ENCODE measurements at places on chromosomes 6 and 20.

DNA sequence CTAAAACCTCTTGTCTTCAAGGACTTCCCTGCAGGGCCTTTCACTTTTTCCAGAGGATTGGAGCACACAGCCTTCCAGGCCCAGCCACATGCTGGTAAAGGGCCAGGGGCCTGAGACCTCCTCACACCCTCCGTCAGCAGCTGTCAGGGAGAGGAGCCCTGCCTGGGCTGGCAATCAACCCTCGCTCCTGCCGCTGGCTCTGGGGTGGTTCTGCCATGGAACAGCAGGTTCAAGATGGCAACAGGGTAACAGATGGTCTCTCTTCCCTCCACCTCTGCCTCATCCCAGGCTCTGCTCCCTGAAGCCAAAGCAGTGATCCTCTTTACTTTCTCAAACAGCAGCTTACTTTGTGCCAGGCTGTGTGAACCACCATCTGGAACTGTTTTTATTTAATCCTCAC lies 23.8 kb downstream of the PCNA start:
- no peak for DNase-seq

DNA sequence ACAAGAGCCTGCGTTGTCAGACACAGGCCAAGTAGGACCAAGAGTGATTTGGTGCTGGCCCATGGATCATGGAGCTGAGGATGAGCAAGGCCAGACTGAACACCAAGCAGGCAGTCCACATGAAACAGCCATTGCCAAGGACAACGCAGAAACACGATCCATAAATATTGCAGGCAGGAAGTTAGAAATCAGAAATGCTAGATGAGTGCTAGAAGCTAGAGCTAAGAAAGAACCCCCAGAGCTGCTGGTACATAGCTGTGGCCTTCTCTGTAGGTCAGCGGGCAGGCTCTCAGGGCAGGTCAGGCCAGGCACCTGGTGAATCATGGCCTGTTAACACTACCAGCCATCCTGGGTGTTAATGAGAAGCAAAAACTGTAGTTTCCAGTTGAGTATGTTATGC lies 119.7 kb downstream of the ALDH8A1 start:
- no peak for DNase-seq

DNA sequence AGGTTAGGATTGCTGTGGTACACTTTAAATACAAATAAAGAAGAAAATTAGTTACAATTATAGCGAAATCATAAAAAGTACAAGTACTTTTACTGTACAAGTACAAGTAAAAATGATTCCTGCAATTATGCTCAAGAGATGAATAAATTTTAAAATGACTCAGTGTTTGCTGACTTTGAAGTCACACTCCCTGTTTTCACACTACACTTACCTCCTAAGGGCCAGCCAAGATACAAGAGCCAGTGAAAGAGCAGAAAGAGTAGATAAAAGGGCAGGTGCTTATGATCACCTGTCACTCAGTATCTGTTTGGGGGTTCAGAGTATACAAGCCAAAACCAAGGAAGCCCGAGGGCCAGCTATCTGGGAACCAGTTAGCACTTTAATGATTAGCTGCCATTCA lies 41.0 kb upstream of the COL21A1 start:
- no peak for DNase-seq

- no peak for DNase-seq
These were observed 228.0 kb downstream of the DLL1 start for GRCh38 chr6:170062915-170063241.

GRCh38 chr6:169289619-169290339 lies 36.1 kb upstream of the THBS2 start:
- DNase-seq, result peak; percentile 23

Measured in LHCN-M2 (cell line).